ENCODE measurements at places on chromosomes 12 and 14.
A peak's percentile ranks its signal among the peaks of the same experiment; 100 is the strongest.

GRCh38 chr12:13374793-13375192, 178.3 kb downstream of the EMP1 start:
- no peak for DNase-seq

GRCh38 chr12:119391673-119392072, 57.1 kb downstream of the CCDC60 start:
- DNase-seq: no peak

- DNase-seq: no peak
Measured at GRCh38 chr12:88291498-88292131, 149.5 kb downstream of the TMTC3 start.

DNA sequence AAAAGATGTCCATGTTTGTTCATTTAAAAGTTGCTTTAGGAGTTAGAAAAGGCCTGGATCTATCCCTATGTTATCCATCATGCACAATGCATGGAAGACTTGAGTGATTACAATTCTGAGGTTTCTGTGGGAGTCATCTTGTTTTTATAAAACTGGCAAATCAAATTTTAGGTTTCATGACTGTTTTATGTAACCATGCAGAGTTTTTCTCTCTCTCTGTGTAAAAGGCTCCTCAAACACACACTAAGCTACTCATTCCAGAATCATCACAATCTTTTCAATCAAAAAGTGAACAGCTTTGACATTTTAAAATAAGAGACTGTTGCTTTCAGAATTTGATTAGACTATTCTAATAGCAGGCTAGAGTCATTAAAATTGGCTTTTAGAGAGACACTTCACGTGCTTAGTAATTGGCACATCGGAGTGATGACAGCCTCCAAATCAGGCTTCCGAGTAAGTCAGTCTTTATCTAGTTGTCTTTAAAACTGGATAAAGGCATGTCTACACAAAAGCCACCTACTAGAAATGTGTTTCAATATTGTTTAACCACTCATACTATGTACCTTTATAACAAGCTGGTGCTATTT, 31.9 kb downstream of the PRICKLE1 start:
- DNase-seq: no peak

DNA sequence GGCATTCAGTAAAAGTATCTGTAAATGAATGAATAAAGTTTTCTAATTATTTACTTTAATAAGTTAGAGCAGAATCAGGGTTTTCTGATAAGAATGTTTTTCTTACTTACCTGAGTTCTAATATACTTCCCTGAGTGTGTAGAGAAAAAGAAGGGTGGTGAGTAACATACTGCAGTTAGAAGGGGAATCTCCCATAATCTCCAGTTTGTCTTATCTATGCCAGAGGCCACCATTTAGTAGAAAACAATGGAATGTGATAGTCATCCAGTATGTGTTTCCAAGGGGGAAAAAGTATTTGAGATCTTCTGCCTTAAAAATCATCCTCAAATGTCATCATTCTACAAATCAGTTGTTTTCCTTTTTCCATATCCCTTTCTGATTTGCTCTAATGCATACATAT, 56.5 kb upstream of the PAWR start:
- DNase-seq: no peak

GRCh38 chr12:92045852-92046251, 99.8 kb downstream of the BTG1 start:
- no peak for DNase-seq

DNA sequence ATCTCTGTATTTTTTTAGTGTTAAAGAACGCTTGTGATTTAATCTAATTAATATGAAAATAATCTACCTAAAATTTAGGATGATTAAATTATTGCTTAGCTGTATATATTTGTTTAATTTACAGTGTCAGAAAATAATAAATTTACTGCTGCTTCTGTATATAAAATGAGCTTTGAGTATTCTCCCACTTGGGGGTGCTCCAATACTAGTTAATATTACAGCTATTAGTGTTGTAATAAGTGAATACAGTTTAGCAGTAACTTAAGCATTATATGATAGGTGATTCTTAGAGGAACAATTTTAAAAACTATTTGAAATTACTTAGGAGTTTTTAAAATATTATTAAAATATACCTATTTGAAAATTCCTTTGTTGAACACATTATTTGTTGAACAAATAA, 62.2 kb downstream of the PAPOLA start:
- DNase-seq: no peak

GRCh38 chr12:43338848-43339526, 213.0 kb downstream of the ADAMTS20 start:
- peak; percentile 30 for DNase-seq

- DNase-seq: peak; percentile 74
Measured at GRCh38 chr12:70242695-70243509, at the start of gene CNOT2. Gene CNOT2, plus strand, starts transcription at chr12:70243433. Its CDS starts 34,794 bp downstream, at chr12:70278227.

GRCh38 chr12:4910502-4911315, 1.0 kb downstream of the KCNA1 start:
- no peak for DNase-seq

DNA sequence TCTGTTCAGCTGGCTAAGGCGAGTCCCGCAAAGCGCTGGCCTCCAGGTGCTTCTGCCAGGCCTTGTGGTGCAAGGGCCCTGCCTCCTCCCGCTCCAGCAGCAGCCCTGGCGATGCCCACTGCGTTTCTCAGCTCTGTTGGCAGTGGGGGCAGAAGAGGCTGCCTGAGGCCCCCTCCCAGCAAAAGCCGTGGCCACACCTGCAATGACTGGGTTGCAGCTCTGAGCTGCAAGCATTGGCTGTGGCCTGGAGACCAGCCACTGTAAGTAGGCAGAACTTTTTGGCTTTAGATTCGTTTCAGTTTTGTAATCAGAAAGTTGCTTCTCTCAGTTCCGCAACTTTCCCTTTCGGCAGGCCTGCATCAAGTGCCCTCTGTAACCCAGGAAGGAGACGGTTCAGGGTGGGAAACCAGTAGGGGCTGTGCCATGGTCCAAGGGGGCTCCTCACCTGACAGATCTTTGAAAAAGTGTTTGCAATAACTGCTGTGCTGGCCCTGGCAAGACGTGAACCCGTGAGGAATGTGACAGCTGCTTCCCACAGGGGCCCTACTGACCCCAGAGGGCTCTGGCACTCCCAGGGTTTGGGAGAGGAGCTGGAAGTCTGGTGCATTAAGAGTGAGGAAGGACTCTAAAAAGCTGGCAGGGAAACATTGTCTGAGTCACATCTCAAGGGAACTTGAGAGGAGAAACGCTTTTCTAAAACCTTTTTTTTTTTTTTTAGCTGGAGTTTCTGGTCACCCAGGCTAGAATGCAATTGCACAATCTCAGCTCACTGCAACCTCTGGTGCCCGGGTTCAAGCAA, 54.5 kb upstream of the MAX start:
- no peak for DNase-seq

- peak; percentile 91 for DNase-seq
Measured at GRCh38 chr12:98418357-98419075, 96.9 kb upstream of the TMPO start.

DNA sequence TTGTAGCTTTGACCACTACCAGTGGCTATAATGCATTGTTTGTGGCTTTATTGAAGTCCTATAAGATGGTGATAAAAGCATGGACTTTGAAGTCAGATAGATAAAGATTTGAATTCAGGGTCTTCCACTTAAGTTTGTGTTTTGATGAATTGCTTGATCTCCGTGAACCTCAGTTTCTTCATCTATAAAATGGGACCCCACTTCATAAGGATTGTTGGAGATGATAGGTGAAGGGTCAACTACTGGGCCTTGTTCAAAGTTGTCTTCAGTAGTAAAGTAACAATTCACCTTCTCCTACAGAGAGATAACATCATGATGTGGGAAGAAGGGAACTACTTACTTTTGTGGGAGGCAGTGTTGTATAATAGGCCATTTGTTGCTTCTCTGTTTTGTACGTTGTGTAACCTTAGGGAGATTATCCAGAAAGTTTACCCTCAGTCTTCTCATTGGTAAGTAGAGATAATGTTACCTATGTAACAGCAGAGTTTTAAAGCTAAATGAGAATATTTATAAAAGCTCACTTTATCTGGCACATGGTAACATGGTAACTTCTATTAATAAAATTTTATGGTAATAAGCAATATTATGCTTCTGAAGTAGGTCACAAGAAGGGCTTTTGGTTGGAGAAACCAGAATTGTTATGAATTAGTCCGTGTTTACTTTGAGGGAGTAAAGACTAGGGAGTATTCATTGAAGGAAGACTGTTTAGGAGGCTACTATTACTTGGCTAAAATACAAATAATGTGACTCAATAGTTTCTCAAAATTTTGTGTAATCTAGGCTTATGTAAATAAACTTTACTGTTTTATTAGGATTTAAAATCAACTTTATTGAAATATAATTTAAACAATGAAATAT, 15.1 kb downstream of the ADIPOR2 start:
- DNase-seq: no peak

DNA sequence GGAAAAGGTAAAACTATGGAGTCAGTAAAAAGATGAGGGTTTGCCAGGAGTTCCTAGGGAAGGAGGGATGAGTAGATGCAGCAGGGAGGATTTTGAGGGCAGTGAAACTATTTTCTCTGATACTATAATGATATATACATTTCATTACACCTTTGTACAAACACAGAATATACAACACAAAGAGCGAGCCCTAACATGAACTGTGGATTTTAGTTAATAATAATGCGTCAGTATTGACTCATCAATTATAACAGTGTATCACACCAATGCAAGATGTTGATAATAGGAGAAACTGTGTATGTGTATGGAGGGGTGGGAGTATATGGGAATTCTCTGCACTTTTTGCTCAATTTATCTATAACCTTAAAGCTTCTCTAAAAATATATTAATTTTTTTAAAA, 404.3 kb upstream of the NOVA1 start:
- DNase-seq: peak; percentile 10

GRCh38 chr12:26833743-26834490, 923 bp upstream of the ITPR2 start:
- DNase-seq: peak; percentile 7

GRCh38 chr12:81956468-81956860, 197.3 kb upstream of the PPFIA2 start:
- DNase-seq: no peak

DNA sequence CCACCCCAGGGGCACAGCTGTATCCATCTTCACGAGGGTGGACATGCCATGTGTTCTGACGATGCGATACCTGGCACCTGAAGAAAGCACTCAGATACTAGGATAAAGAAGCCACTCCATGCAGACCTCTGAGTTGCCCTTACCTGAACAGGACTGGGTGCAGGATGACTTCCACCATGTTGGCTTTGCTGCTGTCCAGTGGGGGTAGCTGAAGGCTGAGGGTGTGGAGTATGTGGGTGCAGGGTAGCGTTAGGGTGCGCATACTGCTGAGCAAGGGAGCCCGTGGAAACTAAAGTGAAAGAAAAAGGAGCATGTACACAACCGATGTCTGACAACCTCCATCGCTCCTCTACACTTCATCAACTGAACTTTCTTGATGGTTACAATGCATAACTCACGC, 51.3 kb downstream of the SH2B3 start:
- DNase-seq: no peak

DNA sequence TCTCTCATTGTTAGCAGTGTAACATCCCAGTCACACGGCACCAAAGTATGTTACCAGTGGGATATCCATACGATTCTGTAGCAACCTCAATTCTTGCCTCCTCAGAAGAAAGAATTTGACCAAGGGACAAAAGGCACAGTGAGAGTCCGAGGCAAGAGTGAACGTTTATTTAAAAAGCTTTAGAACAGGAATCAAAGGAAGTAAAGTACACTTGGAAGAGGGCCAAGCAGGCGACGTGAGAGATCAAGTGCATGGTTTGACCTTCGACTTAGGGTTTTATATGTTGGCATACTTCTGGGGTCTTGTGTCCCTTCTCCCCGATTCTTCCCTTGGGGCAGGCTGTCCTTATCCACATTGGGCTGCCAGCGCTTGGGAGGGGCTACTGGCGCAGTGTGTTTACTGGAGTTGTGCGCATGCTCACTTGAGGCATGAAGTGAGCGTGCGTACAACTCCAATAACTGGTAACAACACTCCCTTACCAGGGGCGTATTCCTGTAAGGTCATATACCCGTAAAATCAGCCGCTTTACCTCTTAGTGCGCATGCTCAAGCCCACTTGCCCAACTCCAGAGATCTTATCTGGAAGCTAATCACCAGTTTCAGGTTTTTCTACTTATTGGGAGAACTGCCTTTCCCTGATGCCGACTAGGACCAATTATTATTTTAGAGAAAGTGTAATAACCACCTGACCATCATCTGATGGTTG, 71.7 kb downstream of the FAR2 start:
- DNase-seq: no peak
